Urothelium cell line (cell line): ENCODE measurements at places on chromosomes 2 and 18.

DNA sequence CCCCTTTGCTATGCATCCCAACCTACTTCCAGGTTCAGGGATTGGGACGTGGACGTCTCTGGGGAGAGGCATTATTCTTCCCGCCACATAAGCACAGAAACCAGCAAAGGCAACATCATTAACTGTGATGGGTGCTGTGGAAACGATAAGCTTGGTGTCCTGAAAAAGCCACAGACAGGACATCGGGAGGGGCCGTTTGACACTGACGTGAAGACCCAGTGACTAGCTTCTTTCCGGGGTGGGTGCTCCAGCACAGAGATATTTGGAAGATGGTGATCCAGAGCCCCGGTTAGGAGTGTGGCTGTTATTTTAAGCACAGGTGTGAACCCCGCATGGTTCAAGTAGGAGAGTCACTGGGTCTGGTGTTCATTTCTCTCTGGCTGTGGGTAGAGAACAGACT is 163.8 kb upstream of the HDAC4 start:
- DNase-seq: no peak

GRCh38 chr18:5455674-5456073 is 88.1 kb downstream of the EPB41L3 start:
- DNase-seq: no peak

DNA sequence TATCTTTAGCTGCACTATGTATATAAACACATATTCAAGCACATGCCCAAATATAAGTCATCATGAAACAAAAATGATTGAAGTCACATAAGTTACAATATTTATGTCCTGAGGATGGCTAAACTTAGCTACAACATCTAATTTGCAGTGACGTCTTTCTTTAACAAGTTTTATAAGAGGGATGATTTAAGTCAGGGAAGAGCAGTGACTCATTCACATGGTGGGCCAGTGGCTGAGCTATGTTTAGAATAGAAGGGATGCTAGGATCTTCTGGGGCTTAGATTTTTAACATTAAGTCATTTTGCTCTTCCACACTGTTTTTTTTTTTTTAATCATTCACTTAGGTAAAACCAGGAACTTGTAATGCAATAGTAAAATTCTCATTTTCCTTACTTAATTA is 22.3 kb downstream of the ADCYAP1 start:
- DNase-seq: no peak

- no peak for DNase-seq
Observed at GRCh38 chr2:134098321-134098720, 155.6 kb upstream of the MGAT5 start.

DNA sequence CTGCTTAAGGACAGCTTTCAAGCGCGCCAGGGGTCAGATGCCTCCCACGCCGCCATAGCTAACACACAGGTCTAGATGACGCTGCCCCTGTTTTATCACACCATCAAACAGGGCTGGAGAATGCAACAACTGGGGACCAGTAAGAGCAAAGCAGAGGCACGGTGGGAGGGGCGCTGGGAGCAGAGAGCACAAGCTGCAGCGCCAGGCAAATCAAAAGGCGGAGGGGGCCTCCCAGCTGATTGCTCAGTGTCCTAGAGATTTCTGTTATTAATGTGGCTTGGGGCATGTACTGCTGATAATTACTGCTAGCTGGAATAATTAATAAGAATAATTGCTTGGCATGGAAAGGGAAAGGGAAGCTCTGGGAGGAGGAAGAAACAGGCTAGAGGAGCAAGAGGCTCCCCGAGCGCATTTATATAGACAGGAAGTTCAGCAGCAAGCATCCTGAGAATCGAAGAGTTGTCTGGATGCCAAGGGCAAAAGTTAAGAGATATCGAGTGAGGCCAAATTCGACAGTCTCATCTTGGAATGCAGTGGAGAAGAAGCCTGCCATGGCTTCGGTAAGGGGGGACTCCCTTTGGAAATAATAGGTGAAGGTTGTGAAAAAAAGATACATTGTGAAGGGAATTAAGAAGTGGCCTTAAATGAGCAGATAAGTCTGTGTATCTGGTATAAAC is 104.5 kb upstream of the ZNF521 start:
- DNase-seq: no peak

GRCh38 chr2:85949280-85949679 is 60.5 kb upstream of the ST3GAL5 start:
- DNase-seq: no peak

DNA sequence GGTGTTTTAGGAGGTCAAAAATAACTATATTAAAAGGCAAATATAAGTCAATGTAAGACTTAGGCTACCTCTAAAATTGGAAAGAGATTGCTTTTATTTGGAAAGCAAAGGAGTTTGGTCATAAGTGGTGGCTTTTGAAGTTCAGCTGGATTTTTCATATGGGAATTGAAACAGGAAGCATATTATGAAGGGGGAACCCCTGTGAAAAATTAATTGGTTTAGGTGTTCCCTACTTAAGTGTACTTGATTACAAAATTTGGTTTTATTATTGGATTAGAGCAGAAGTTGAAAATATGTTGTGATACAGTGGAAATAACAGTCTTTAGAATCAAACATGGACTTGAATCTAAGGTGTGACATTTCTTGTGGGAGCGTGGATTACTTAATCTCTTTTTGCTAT is 121.4 kb upstream of the TTC27 start:
- DNase-seq: no peak

DNA sequence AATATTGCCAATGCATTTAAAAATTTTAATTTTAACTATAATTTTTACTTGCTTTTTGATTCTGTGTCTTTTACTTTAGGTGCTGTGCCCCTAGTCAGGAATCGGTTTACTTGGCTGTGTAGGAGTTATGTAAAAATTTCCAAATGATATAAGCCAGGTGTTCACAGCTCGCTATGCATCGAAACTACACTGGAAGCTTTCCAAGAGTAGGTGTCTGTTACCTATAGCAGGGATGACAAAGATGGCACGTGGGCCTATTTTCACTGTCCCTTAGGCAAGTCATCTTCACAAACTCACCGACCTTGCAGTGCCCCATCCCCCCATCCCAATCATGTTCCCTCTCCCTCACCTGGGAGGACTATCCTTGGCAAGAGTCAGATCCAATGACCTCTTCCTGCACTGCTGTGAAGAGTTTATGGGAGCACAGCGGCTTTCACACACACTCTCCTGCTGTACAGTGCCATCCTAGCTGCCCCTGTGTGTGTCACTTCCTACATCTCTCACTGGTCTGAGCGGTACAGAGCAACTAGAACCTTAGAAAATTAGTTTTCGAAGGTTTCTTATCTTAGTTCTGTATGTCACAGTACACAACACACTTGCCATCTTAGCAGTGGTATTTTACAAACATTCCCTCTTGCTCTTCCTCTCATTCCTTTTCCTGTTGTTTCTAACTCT is 49.2 kb upstream of the NAB1 start:
- DNase-seq: no peak

DNA sequence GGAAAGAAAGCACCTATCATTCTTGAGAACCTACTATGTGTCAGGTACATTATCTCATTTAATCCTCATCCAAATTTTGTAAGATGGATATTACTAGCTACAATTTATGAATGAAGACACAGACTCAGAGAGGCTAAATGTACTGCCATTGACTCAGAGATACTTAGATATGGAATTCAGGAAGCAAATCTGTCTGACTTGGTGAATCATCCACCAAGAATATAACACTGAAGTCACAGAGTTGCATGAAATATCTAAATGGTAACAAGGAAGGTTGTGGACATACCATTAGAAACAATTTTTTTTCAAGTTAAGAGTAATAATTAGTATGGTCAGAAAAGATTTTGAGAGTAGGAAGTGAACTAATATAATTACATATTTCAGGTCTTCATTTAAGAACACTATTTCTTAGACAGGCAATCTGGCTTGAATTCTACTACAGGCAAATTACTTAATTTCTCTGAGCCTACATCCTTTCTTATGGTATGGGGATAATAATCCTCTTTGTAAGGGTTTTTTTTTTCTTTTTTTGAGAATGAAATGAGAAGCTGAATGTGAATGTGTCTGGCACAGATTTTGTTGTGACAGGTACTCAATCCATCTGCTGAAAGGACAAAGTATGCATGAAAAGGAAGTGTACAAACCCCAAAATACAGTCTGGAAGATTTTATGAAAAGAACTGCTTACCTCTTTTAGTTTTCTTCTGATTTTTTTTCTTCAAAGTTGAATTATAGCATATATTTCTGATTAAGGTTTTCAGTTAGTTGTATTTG is 14.8 kb upstream of the C2orf66 start:
- DNase-seq: no peak

DNA sequence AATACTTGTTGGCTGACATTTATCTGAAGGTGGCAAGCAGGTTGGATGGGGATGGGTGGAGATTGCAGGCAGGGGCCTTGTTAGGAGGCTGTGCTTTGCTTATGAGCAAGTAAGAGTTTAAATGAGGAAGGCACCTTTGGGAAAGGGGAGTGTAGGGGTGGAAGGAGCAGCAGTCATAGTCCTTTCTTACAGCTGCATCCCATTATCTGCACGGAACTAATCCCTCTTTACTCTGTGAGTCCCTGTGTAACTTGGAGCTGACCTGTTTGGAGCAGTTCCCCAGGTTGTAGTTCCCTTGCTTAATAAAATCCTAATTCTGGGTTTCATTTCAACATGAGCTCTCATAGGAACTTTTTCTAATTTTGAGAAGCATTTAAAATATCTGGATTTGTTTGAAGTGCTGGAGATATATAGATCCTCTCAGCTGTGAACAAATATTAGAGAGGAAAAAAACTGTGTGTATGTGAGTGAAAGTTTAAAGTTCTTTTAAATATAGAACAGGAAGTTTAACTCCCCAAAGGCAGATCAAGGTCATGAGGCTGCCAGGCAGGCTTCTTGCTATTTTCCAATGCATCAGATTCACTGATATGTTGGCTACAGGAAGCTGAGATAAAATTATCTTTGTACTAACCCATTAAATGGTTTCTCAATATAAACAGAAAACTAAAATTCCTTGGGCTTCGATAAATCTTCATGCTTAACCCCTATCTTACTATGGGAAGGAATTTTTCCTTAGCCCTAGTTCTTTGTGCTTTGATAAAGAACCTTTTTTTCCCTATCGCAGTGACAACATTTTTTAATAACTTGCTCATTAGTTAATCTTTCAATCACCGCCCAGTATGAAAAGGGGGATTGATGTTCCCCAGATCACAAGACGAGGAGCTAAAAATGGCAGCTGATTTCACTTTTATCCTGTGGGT is 104.6 kb upstream of the EML6 start:
- DNase-seq: no peak

- DNase-seq: peak; percentile 1
Observed at GRCh38 chr2:129710670-129711495, 268.6 kb upstream of the RAB6C start.

GRCh38 chr2:174957050-174957449 is 48.1 kb downstream of the CHN1 start:
- DNase-seq: no peak

DNA sequence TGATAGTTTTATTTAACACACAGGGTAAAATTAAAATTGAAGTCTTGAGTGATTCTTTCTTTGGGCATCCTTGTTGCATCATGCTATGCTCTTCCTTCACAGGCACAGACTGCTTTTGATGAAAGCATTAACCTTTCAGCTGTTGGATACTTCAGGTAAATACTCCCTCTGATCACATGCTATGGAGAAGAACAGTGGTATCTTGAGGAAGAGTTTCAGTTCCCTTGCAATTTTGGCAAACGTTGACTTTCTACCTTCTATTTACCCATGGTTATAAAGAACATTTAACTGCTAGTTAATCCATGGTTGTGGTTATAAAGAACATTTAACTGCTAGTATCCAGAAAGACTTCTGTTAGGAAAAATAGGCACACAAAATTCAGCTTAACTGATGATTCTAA is 75.7 kb downstream of the AOX1 start:
- no peak for DNase-seq

DNA sequence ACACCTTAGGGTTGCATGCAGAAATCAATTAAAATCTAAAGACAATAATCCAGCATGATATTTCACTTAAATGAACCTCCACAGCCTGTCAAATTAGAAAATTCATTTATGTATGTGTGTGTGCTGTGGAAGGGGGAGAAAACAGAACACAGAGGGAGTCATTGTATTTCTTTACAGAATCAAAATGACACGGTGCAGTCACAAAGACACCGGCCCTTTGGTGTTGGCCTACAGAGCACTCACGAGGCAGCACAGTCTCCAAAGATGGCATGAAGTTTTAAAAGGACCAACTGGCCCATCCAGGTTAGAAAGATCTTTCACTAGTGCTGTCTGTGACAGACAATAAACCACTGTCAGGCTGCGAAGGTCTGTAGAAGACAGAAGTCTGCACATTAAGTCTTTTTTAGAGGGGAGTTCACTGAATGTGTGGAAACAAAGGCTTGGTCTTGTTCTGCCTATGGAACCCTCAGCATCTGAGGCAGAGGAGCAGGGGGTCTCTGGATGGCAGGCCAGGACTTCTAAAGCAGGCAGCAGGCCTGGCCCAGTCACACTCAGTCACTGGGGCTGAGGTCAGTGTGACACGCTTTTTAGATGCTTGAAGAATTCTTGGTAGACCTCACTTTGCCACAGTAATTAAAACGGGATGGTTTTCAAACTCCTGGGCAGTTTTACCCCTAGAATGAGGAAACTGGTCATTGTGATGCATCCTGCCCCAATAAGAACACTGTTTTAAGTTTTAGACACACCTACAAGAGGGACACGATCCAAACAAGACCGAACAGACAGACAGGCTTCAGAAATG is 184.9 kb downstream of the AFF3 start:
- no peak for DNase-seq

- DNase-seq: peak; percentile 60
Observed at GRCh38 chr2:75098856-75099255, 100.5 kb downstream of the TACR1 start.

DNA sequence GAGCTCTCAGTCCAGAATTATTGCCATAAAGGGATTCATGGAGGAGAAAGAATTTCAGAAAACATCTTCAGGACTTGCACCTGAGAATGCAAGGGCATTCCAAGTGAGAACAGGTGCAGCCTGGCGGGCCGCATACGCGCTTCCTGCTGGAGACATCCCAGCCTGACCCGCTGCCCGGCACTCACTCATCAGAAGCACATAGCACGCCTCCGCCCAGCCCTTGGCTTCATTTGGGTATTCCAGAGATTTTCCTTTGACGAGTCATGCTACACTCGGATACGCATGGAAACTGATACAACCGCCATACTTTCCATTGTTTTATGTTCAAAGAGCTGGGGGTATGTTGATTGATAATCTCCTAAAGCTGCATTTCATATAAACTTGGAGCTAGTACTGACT is 228.0 kb upstream of the ID2 start:
- DNase-seq: peak; percentile 21

DNA sequence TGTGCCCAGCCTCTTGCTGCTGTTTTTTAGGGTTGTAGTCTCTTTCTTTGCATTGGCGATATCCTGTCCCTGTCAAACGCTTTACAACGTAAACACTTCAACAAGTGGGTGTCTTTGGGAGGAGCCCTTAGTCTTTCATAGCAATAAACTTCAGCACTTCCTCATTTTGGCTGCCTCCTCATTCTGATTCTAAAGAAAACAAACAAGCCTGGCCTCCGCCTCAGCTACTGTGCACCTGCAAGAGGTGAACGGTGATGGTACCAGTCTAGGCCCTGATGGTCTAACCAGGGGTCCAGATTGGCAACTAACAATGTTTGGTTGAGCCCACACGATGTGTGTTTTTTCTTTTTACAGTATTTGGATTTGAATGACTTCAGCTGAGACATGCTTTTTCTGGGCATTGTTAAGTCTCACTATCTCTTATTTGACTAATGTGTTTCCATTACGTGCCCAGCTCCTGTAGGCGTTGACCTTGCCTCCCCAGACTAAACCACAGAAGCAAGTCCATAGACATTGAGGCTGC is 53.2 kb upstream of the CUL3 start:
- DNase-seq: no peak

- no peak for DNase-seq
Observed at GRCh38 chr2:162545254-162545653, 201.3 kb downstream of the GCA start.

- DNase-seq: no peak
Observed at GRCh38 chr2:234126146-234126470, 75.6 kb downstream of the SPP2 start.

GRCh38 chr2:187547353-187547979 is 6.8 kb downstream of the TFPI start:
- peak; percentile 74 for DNase-seq
